ENCODE measurements at places on chromosomes 4 and X.

GRCh38 chr4:30396772-30397475, 323.2 kb upstream of the PCDH7 start:
- no peak for DNase-seq

- peak; percentile 98 for DNase-seq
Measured at GRCh38 chrX:149938427-149938880, at the start of gene EOLA2. Gene EOLA2, minus strand, starts transcription at chrX:149938491. Its CDS starts 4,617 bp downstream, at chrX:149933874.

DNA sequence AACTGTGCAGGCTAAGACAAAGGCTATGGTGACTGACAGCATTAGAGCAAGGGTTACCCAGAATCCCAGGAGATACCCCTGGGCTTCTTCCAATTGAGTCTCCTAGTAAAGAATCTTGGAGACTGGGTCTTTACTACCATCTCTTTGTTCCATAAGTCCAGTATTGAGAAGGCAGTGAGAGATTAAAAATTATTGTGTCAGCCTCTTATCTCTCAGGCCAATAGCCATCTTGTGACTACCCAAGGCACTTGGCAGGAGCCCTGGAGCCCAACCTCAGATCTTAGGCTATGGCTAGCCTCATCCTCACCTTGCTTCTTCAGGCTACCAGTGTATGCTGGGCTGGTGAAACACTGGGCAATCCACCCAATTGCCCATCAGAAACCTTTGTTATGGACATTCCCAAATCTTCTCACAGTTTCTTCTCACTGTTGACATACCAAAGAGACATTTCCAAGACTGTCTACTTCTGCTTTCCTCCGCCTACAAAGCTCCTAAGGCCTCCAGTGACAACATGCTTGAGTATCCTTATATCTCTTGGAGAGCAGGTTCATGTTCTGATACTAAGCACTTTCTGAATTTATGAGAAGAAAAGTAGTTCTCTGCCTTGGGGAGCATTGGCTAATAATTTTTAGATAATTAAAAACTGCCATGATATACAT, 76.3 kb upstream of the STIM2 start:
- DNase-seq: no peak

DNA sequence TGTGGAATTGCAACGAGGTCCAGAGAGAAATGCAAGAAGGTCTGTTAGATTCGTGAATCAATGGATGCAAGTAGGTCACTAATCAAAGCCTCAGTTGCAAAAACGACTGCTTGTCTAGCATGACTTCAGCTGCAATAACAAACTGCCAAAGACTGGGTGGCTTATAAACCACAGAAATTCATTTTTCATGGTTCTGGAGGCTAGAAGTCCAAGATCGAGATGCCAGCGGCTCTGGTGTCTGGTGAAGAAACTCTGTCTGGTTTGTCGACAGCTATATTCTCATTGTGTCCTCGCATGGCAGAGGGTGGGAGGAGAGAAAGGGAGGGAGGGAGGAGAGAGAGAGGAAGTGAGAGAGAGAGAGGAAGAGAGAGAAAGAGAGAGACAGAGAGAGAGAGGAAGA, 114.7 kb downstream of the MXRA5 start:
- DNase-seq: peak; percentile 65

GRCh38 chr4:139651282-139652194, 14.1 kb upstream of the MGST2 start:
- DNase-seq: peak; percentile 74

DNA sequence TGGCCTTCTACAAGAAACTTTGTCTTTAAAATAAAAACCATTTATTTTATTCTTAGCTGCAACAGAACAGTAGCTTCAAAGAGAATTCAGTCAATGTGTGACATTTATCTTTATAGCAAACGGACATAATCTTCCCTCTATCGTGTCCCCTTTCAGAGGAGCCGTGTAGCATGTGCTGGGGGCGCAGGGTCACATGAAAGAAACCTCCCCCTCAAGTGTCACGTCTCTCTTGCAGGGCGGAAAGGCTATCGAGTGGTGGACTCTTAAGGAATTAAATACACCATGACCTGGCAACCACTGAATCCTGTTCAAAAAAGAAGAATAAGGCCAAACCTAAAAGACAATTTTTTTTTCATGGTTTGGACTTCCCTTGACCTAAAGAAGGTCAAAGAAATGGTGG, 40.2 kb downstream of the ZNF827 start:
- no peak for DNase-seq

GRCh38 chr4:90328558-90328957, 201.4 kb downstream of the CCSER1 start:
- peak; percentile 90 for DNase-seq

DNA sequence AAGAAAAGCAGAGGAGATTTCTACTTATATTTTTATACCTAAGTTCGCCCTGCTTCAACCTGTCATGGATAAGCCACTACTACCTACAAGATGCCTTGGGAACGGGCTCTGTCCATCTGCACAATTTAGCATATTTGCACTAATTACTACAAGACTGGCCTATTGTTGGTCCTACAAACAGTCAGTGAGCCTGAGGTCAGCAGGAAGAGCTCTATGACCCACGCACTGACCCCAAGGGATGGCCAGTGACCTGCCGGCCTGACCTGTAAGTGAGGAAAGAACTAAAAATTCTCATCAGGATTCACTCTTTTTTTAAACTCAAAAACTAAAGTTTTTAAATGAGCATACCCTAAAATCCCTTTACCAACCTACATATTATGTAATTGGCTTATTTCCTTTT, 142.0 kb downstream of the COL25A1 start:
- DNase-seq: no peak

DNA sequence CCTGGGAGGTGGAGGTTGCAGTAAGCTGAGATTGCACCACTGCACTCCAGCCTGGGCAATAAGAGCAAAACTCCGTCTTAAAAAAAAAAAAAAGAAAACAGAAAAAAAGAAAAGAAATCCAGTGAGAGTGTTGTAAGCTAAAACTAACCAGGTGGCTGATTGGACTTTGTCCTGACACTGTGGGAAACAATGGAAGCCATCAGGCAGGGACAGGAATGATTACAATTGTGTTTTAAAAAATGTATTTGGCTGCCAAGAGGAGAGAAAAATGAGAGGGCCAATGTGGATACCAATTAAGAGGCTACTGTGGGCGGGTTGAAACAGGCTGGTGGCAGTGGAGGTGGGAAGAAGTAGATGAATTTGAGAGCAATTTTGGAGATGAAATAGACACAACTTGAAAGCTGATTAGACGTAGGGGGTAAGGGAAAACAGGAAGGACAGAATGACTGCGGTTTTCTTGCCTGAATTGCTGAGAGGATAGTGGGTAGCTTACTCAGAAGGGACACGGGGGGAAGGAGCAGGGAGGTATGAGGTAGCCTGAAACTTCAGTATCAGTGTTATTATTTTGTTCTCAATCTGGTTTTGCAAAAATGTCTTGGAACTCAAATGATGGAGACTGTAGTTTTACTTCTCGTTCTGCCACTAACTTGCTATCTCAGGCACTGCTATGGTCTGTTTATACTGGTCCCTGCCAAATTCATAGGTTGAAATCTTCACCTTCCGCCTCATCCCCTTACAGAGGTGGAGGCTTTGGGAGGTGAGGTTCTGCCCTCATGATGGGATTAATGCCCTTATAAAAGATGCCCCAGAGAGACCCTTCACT, 45.6 kb upstream of the CHRNA9 start:
- no peak for DNase-seq

GRCh38 chr4:188127214-188127874, 11.9 kb upstream of the TRIML1 start:
- DNase-seq: no peak

DNA sequence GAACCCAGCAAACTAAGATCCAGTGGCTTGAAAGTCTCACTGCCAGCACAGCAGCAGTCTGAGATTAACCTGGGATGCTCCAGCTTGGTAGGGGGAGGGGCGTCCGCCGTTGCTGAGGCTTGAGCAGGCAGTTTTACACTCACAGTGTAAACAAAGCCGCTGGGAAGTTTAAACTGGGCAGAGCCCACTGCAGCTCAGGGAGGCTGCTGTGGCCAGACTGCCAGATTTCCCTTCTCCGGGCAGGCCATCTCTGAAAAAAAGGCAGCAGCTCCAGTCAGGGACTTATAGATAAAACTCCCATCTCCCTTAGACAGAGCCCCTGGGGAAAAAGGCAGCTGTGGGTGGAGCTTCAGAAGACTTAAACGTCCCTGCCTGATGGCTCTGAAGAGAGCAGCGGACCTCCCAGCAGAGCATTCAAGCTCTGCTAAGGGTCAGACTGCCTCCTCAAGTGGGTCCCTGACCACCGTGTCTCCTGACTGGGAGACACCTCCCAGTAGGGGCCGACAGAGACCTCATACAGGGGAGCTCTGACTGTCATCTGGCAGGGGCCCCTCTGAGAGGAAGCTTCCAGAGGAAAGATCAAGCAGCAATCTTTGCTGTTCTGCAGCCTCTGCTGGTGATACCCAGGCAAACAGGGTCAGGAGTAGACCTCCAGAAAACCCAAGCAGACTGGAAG, 45.1 kb upstream of the CDX4 start:
- DNase-seq: no peak

DNA sequence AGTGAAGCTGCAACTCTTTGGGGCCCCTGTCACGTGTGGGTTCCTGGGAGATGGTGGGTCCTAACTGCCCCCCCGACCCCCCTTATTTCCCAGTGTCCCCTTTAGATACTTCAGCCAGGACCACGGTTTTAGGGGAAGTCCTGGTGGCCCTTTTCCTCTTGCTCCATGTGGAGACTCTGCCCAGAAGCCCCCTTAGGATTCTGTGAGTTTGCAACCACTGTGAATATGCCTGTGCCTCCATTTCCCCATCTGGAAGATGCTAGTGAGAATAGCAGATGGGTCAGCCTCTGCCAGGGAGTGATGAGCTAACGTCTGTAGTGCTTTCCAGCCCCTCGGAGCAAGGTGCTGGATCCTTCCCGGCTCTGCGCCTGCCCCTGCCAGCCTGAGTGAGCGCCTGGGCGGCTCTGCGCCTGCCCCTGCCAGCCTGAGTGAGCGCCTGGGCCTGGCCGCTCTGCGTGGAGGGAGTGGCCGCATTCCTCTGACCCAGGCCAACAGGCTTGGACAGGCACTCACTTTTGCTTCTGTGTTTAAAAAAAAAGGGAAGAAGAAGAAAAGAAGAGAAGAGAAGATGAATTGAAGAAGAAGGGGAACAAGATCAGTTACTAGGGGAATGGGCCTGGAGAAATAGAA, 6.7 kb upstream of the CITED1 start:
- DNase-seq: no peak

GRCh38 chr4:120850018-120850599, 72.4 kb downstream of the PRDM5 start:
- DNase-seq: peak; percentile 75

GRCh38 chrX:13428053-13428786, 108.4 kb upstream of the ATXN3L start:
- peak; percentile 70 for DNase-seq

DNA sequence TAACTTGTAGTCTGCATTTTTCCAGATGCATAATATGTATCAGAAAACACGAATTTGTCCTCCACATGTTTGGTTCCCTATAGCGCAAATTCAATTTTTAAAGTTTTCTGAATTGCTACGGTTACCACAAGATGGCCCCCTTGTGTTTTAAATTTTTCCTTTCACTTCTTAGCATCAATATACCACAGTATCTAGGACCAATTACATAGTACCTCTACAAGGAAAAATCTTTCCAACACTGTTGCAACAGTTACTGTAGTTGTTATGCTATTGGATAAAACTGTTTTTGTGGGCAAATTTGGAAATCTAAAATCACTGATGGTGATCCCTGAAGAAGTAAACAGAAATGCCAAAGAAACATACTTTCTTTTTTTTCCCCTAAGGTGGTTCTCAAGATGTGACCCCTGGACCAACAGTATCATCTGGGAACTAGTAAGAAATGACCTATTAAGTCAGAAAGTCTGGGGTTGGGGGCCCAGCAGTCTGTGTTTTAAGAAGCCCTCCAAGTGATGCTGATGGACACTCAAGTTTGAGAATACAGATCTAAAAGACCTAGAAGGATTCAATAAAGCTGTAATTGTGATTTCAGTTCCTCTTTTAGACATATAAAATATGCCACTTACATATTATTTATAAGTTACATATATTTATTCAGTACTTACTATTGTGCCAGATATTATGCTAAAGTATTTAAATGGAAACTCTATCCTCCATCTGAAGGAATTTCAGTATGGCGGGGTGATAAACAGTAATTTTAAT, 3.1 kb downstream of the ZGRF1 start:
- DNase-seq: peak; percentile 54

- DNase-seq: no peak
Measured at GRCh38 chr4:30768277-30768676, 48.1 kb downstream of the PCDH7 start.

- no peak for DNase-seq
Measured at GRCh38 chr4:123890889-123891288, 494.3 kb downstream of the SPRY1 start.

- DNase-seq: no peak
Measured at GRCh38 chr4:84024405-84024804, 474.7 kb downstream of the NKX6-1 start.

DNA sequence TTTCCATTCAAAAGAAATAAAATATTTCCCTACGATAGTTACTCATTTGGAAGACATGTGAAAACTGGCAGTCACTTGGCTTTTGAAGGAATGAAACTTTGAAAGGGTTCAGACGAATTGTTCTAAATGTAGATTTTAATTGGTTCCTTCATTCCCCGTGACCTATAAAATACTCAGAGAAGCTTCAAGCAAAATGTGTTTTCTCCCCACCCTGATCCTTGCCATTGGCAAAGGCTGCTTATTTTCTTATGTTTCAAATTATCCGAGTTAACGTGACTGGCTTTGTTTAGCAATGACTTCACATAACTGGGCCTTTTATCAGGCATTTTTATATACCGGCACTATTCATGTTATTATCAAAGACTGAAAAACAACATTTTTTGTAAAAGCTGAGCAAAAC, 204.1 kb upstream of the NEIL3 start:
- peak; percentile 75 for DNase-seq

- no peak for DNase-seq
Measured at GRCh38 chr4:8198206-8198905, 734 bp upstream of the SH3TC1 start.

DNA sequence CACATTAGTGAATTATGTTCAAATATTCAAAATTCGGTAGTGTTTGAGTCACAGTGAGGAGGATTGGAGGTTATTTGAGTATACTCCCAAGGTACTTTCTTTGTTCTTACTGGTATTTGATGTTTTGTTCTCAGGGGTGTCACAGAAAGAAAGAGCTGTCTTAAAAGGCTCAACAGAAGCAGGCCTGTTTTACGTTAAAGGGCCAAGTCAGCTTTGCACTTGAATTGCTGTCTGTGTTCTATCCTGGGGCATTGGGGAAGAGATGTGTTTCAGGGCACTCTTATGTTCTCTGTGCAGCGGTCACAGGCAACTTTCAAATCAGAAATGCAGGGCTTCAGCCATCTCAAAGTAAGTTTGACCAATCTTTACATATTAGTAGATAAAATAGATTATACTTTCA, 1113.1 kb upstream of the LCORL start:
- DNase-seq: no peak

DNA sequence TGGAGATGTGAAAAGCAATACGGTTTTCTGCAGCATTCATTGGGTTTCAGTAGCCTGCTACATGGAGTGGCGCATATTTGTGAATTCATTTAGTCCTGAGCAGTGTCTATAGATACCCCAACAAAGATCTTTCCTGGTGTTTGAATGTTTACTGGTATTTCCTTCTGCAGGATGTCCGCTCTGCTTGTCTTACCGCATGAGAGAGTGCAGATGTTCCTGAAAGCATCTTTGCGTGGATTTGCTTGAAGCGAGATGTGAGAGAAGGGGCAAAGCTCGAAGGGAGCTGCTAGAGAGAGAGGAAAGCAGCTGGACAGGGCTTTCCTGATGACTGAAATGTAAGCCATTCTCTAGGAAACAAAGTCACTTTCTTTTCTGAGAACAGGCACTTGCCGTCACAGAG, 40.9 kb upstream of the GYPA start:
- no peak for DNase-seq

GRCh38 chr4:182141061-182141460, 102.1 kb upstream of the TENM3 start:
- no peak for DNase-seq

GRCh38 chr4:155789391-155789790, 30.6 kb downstream of the GUCY1B1 start:
- DNase-seq: no peak
